ACHN (cell line): ENCODE measurements at places on chromosomes 13 and 19.
A peak's percentile ranks its signal among the peaks of the same experiment; 100 is the strongest.

GRCh38 chr19:23401086-23401610, 5.9 kb upstream of the ZNF91 start:
- DNase-seq = no peak

- no peak for DNase-seq
Measured at GRCh38 chr19:10412257-10412977, 7.9 kb upstream of the PDE4A start.

DNA sequence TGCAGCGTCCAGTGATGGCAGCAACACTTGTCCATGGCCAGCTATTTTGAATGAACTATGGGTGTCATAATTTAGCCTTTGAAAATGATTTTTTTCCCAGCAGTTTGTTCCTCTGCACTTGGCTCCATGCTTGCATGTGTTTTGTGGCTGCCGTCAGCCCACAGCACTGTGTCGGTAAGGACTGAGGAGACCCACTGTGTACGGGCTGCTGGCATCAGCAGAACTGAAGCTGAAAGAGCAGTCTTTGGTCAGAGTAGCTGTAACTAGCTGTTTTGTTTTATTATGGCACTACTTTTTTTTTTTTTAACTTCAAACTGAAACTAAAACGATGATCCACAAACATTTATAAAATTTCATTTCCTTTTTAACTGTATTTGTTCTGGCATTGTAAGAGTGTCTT, 50.3 kb upstream of the TEX29 start:
- DNase-seq = no peak

DNA sequence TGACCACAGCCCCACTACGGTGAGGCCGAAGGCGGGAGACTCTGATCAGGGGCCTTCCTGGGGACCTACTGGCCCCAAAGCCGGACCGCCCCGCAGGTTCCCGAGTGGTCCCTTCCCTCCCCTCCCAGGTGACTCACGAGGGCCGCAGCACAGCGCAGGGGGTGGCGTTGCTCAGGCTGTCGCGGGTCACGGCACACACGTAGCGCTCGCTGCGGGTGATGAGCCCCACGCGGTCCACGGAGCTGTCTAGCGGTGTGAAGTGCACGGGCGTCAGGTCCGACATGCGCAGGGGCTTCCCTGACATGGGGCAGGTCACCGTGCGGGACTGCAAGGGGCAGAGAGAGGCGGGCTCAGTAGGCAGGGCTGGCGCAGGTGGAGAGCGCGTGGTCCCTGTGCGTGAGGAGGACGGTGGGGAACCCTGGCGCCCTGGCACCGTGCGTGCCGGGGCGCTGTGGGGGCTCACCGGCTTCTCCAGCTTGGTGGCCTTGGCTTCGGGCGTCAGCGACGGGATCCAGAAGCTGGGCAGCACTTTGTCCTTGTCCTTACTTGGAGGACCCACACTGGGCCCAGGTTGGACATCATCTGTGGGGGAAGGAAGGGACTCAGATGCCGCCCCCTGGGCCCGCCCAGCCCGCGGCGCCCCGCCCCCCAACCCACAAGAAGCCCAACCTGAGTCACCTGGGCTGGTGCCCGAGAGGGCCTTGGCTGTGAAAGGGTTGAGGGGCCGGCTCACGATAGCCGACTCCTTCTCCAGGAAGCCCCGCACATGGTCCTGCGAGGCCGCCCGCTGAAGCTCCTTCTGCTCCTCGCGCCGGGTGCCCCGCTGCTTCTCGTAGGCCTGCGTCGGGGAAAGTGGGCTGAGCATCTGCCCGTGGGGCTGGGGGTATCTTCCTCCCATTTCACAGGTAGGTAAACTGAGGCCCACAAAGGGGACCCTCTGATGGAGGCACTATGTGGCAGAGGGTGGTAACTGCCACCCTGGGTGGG, 23.7 kb downstream of the NOSIP start:
- no peak for DNase-seq

DNA sequence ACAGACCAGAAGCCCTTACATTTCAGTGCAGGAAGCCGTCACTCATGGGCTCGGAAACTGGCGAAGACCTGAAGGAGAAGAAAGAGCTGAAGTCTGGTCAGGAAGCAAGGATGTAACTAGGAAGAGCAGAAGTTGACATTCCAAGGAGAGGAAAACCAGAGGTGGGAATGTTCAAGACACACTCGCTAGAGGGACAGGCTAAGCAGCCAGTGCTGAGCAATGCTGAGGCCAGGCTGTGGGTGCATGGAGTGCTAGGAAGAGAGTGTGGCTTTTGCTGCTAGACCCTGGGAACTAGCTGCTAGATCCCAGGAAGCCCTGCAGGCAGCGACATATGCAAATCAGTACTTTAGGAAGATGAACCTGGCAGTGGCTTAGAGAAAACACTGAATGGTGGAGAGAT, 12.1 kb upstream of the URAD start:
- no peak for DNase-seq

DNA sequence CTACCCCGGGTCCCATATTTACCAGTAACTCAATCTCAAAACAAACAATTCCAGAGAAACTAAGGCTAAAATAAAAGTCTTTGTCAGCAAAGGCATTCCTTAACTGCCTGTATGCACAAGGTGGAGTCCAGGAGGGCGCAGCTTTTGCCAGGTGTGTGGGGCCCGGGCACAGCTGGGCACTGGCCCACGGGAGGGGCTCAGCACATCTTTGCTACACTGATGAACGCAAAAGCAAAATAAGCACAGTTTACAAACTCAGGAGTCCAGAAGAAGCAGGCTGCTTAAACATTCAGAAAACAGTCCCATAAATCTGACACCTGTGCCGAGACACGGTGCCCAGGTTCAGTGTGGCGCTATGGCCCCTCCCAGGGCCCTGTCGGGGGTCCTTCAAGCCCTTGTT, 70.8 kb downstream of the SLC7A1 start:
- DNase-seq = no peak

GRCh38 chr13:108322206-108322824, 52.8 kb downstream of the TNFSF13B start:
- peak; percentile 42 for DNase-seq

DNA sequence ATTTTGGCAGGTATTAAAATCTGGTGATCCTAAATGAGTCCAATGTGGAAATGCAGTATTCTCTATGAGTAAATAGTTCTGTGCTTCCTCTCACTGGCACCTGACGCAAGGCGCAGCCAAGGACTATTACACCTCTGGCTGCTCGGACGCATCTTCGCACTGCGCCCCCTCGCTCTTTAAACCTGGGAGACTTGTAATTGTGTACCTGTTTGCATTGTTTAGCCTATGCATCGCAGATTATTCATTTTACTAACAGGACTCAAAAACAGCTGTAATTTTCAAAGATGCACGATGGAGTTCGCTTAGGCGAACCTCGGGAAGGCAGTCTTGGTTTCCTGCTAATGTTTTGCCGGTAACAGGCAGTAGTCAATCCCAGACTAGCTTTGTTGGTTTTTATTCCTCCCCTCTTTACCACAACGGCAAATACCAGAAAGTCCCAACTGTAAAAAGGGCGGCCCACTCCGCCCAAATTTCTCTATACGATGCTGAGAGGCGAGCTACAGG, 113.2 kb downstream of the KCNRG start:
- no peak for DNase-seq
